Stimulated activated CD8-positive, alpha-beta memory T cell treated with anti-CD3 and anti-CD28 coated beads, Interleukin-7, amount 100 ng/mL, for 4 hours (primary cell): ENCODE measurements at places on chromosomes 2 and 18.
A peak's percentile ranks its signal among the peaks of the same experiment; 100 is the strongest.

DNA sequence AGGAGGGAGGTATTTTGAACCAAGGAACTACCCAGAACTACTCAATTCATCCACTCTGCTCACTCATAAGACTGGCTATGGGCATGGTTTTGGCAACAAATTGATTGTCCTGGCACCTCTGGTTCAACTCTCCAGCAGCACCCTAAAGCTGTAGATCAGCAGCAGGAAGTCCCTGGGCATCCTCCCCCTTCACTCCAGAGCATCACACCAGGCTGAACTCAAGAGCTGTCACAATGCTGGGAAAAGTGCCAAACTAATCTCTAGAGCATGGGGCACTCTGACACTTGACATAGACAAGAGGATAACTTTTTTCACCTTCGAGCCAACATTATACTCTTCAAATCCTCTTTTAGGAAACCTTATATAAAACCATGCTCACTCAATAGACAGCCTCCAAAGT lies 154.1 kb upstream of the RBBP8 start:
- no peak for DNase-seq

DNA sequence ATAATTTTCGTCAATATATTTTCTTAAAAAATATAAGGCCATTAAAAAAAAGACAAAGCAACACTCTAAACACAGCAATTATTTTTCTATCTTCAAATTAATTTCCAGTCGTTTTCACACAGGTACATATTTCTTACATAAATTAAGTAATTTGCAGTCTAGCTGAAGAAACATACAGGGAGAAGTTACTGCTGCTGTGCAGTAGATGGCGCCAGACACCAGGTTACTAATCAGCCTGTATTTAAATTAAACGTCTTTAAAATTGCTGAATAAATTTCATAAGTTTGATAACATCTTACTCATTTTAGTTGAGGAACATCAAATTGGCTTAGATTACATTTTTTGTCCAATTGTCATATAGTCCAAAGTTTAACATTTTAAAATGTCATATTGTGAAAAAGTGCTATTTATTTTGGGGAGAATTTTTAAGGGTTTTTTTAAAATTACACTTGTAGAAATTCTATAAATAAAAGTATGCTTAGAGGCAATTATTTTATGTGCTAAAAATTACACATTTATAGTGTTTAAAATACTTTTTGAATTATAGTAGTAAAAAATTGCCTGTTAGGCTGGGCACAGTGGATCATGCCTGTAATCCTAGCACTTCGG lies 88.4 kb downstream of the PMAIP1 start:
- peak; percentile 21 for DNase-seq

DNA sequence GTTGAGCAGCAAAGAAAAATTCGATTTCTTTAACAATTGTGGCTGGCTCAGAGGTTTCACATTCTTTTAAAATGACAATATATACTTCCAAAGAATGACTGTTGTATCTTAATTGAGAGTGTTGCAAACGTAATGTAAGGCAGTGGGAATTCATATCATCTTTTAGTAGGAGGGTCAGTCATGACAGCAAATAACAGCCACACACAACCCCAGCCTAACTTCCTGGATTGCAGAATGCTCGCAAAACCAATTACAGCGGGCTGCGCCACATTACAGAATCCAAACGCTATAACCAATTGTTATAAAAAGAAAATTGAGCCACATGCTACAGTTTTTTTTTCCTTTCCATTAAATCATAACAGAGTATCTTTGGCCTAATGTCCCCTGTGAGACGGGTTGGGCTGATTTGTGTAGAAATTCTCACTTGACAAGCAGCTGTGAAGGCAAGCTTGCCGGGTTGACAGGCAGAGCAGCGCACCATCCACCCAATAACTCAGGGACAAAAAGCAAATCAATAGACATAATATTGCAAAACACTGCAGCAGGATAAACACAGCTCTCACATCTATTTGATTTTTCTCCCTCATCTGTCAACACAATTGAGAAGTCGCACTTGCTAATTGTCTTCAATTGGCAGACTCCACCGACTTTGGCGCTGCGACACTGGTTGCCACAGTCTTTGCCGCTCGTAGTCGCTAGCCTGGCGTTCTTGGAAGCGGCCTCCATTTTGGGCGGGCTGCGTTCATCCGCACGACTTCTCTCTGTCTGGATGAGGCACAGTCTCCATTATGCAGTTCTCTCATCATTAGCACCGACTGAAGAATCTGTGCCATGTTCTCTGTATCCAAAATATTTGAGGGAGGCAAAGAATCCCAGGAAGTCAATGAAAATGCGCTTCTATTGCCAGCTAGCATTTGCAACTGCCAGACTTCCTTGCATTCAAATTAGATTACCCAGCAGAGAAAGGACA lies 95.0 kb upstream of the CCDC68 start:
- DNase-seq, result no peak

- no peak for DNase-seq
These were observed 15.9 kb downstream of the RNF152 start for GRCh38 chr18:61876899-61877298.

DNA sequence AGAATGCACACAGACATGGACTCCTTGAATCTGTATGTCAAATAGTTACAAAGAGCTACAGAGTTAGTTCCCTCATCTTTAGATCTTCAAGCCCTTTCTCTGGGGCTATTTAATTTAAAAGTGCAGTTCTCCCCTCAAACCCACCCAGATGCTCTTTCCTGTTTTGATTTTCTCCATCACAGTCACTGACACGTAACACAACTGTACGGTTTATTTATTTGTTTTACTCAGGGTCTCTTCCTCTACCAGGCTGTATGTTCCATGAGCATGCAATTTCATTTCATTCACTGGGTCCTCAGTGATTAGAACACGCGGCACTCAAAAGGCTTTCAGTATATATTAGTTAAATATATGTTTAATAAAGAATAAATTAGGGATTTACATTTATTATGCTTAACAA lies 94.7 kb downstream of the DOCK10 start:
- no peak for DNase-seq

GRCh38 chr2:188333751-188334524 lies 42.3 kb downstream of the GULP1 start:
- no peak for DNase-seq

- no peak for DNase-seq
These were observed 333.8 kb upstream of the TNP1 start for GRCh38 chr2:217193431-217194340.

GRCh38 chr18:2515908-2516625 lies 55.2 kb downstream of the METTL4 start:
- DNase-seq, result no peak

GRCh38 chr2:241364781-241365180 lies 8.7 kb downstream of the FARP2 start:
- DNase-seq, result no peak

GRCh38 chr18:42620657-42621056 lies 494.8 kb downstream of the RIT2 start:
- no peak for DNase-seq

DNA sequence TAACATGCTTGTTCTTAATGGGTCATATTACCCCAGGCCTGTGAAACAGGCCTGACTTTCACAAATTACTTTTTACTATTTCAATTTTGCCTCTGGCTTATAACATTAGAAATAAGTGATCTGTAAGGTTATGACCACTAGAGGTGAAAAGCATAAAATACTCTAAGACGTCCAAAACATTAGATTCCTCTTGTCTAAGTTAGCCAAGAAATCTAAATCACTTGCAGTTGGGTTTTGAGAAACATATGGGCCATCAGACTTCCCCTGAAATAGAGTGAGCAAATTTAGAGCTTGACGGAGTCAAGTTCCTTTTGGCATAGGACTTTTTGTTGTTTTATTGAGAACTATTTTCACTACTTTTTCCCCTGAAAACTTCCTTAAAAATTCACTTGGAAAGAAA lies 32.7 kb upstream of the RIT2 start:
- DNase-seq, result no peak

DNA sequence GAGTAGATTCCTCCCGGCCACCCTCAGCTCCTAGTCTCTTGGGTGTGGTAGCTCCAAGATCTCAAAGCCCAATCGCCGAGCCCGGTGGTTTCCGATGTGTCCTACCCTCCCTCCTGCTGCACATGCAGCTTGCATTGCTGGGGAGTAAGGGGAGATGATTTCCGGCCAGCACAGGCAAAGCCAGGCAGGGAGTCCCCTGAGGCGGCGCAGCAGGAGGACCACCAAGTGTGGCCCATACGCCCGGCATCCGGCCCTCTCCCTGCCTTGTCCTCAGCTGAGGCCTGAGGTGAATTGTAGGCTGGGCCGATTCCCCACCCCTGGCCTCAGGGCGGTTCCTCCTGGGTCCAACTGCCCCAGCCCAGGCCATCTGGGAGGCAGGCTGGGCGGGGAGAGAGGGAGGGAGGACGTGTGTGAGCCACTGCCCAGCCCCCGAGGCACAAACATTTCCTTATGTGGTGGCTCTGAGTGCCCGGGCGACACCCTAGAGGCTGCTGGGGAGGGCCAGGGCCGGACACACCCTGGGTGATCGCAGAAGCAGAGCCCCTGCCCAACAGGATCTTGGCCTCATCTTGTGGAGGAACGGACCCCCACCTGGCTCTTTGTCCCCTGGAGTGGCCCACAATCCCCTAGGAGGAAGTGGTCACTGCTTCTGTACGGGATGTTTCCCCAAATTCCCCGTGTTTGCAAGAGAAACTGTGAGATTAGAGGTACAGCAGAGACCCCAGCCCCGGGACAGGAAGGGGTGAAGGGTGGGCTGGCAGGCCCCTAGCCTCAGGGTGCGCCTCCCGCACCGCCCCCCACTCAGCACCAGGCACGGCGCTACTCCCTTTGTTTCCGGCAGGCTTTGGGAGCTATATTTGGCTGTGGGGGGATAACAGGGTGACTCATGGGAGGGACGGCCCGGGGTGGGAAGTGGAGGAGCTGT lies 41.9 kb upstream of the PTMA start:
- no peak for DNase-seq

DNA sequence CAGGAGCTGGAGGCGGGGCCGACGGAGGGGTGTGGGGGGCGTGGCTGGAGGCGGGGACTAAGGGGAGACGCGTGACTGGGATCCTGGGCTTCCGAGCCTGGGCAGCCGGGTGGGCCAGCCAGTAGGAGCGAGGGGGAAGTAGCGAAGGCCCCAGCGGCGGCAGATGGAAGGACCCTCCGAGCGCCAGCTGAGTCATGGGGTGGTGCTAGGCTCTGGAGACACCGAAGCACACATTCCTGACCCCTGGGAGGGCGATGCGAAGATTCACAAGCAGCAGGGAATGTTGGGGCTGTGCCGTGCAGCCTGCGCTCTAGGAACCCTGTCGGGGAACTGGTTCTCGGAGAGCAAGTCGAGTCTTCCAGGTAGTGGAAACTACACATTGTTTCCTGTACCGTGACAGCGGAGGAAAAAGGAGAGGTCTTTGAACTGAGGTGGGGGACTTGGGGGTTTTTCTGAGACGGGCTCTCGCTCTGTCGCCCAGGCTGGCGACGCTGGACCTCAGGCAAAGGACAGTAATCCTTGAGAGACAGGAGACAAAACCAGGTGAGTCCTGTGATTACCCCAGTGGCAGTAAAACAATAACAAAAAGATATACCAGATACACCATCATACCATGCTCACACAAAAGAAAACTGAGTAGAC lies 650 bp upstream of the AFG3L2 start:
- DNase-seq, result no peak

- no peak for DNase-seq
These were observed 33.3 kb downstream of the UXS1 start for GRCh38 chr2:106160786-106161261.

DNA sequence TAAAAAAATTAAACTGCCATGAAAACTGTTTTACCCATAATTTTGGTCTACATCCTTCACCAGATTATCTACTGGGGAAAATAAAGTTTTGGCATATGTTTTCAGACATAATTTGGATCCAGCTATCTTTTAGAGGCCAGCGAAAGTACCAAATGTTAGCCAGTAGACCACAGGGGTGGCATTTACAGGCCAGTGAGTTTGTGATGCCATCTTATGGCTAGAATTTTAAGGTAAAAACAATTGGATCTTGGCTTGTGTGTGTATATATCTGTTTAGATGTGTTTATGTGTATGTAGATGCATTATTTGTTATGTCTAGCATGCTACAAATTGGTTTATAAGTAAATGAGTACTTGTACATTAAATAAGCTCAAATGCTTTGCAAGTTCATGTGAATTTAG lies 322.6 kb downstream of the ASXL3 start:
- no peak for DNase-seq

DNA sequence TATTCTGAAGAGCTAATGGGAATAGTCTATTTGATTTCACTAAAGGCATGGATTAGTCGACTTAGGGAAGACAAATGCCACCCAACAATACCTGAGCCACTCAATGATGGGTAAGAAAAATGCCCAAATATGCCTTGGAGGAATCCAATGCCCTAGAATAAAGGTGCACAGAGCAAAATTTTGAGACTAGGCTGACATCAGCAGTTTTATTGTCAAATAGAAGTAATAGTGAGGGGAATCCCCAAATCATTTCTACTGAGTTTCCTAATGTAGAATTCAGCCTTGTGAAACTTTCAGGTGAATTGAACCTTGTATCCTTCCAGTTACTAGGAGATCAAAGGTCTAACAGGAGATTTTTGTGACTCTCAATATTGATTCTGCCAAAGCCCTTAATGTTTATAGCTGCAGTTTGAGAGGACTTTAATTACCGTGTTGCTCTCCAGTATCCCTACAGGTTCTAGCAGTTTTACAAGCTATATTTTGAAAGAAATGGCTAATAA lies 50.8 kb upstream of the THSD7B start:
- no peak for DNase-seq

DNA sequence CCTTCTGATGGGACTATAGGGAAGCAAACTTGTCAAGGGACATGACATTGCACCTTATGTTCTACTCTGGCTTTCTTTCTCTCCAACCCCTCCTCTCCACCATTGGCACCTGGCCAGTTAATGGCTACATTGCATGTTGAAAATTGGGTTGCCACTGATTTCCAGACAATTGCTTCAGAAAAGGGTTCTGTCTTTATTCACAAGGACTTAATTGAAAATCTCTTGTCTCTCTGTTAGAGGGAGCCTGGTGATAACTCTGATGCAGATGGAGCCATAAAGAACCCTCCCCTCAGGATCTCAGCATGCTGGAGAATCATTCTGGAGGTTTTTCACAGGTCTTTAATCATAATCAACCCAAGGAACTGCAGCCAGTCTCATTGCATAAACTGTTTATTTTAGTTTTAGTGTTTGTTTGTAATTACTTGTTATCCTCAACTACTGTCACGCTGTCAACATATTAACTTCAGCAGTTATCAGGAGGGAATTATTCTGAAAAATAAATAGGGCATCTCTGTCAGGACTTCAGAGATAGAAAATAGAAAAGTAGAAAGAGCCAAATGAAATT lies 316.8 kb downstream of the RIT2 start:
- DNase-seq, result no peak

- no peak for DNase-seq
These were observed 18.8 kb upstream of the TNS1 start for GRCh38 chr2:218021536-218022071.

GRCh38 chr18:21991081-21991534 lies 178.3 kb upstream of the GATA6 start:
- DNase-seq, result no peak

GRCh38 chr2:174593574-174594203 lies 3.9 kb downstream of the WIPF1 start:
- DNase-seq, result peak; percentile 36
